Stomach (tissue), 19 donors: ENCODE measurements at places on chromosomes 4 and X. TPM values are rescaled to one million over a fixed set of nuclear protein-coding genes. Genes with fewer than 3 reads are reported as not detected.

GRCh38 chrX:135431886-135432285, 10.1 kb downstream of the SMIM10L2A start:
- no peak for DNase-seq

- DNase-seq, result no peak
Measured at GRCh38 chrX:252244-252956, 28.8 kb upstream of the PLCXD1 start.

DNA sequence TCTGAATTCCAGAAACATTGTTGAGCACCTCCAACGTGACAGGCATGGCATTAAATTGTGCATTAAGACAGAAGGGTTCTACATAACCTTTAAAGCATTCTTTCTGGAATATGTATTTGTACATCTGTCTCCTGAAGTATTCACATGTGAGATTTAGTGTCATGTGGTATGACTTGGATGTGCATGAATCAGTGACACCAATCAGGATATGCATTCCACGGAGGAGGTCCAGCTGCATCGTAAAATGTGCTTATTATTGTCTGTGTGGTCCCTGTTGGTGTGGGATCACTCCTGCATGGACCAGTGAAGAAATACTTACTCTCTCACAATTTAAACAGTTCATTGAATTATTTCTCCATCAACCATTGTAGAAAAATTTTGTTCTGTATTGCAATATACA, 149.0 kb downstream of the MID1 start:
- DNase-seq, result no peak

DNA sequence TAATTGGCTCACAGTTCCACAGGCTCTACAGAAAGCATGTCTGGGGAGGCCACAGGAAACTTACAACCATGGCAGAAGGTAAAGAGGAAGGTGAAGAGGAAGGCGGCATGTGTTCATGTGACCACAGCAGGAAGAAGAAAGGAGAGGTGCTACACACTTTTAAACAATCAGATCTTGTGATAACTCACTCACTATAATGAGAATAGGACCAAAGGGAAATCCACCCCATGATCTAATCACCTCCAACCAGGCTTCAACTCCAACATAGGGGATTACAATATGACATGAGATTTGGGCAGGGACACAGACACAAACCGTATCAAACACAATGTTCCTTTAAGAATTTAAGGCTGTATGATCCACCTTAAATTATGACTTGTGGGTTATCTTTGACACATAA, 10.5 kb upstream of the PGM2 start:
- no peak for DNase-seq

- DNase-seq, result no peak
Measured at GRCh38 chr4:52015366-52015765, 4.8 kb downstream of the LRRC66 start.

- DNase-seq, result no peak
Measured at GRCh38 chr4:169109035-169109675, 99.1 kb upstream of the CBR4 start.

GRCh38 chrX:2875798-2876399, 47.2 kb downstream of the GYG2 start:
- DNase-seq, result no peak

GRCh38 chr4:112511093-112511802, 4.7 kb downstream of the NEUROG2 start:
- peak; percentile 41 for DNase-seq

- DNase-seq, result no peak
Measured at GRCh38 chrX:40117715-40118285, 20.0 kb upstream of the BCOR start.

DNA sequence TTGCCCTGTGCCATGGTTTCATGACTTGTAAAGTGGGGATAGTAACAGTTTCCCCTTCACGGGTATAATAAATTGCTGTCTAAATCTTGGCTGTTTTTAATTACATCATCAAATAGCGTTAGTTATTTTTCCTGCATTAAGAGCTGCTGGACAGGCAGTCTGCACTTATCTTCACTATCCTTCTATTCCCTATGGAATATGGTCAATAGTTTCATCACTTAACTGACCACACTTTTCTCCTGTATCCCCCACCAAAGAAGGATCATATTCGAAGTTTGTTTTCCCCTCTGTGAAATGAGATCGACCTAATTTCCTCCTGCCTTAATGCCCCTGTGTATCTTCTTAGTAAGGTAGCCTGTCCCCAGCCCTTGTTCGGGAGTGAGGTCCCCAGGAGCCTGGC, 133.2 kb downstream of the SHROOM3 start:
- DNase-seq, result no peak

- DNase-seq, result no peak
Measured at GRCh38 chr4:187354740-187355139, 631.1 kb upstream of the FAT1 start.

DNA sequence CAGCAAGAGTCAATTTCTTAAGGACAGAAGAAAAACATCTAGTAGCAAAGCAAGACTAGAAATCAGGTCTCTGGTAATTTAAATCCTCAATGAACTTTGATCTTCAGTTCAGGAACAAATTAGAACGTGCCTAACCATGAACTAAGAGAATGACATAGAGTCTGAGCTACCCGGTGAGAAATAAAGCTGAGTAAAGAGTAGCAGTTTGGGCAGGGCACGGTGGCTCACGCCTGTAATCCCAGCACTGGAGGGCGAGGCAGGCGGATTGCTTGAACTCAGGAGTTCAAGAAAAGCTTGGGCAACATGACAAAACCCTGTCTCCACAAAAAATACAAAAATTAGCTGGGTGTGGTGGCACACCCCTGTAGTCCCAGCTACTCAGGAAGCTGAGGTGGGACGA, 37.7 kb downstream of the ACE2 start:
- peak; percentile 32 for DNase-seq

- DNase-seq, result peak; percentile 51
Measured at GRCh38 chr4:110164856-110165255, 33.6 kb downstream of the ELOVL6 start.

DNA sequence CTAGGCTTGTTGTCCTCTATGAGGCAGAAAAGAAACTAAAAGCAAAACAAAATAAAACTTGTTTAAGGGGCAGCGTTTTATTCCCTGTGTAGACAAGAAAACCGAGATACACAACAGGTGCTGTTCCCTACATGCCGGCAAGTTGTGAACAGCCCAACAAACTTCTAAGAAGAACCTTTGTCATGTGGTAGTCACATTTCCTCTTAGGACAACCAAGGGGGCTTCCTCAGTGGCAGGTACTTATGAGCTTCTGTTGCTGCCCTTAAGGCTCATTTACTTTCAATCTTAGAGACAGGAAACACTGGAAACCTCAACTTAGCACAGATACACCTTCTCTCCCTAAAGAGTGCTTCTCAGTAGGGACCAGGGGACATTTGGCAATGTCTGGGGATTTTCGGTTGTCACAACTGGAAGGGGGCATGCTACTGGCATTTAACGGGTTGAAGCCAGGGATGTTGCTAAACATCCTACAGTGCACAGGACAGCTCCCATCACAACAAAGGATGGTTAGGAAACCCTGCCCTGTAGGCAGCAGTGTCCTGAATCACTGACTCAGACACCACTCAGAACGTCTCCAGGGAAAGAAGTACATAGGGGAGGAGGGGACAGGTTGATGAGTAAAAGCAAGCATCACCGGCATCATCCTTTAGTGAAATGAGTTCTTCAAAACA, 111.0 kb downstream of the ASB9 start:
- no peak for DNase-seq

GRCh38 chrX:101693476-101693875, 33.8 kb upstream of the ARMCX2 start:
- DNase-seq, result no peak

GRCh38 chrX:40721489-40722106, 13.7 kb downstream of the MED14 start:
- DNase-seq, result no peak

DNA sequence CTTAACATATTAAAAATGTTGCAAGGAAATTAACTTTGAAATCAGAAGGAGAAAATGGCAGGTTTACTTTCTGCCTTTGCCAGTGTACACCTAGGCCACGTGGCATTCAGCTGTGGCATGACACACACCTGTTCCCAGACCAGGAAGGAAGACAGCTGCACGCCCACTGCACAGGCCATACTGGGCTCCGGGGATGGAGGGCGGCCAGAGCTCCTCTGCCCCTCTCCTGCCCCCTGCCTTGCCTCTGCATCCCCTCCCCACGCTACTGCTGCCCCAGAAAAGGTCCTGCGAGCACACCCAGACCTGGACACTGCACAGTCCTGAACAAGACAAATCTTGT, 68.4 kb downstream of the GATB start:
- peak; percentile 21 for DNase-seq

- peak; percentile 14 for DNase-seq
Measured at GRCh38 chrX:113868177-113868576, 715.7 kb upstream of the HTR2C start.

- DNase-seq, result no peak
Measured at GRCh38 chrX:20802036-20802435, 535.3 kb upstream of the RPS6KA3 start.

Gene XAGE1A
- not detected for polyA plus RNA-seq

Gene CYLC1
- not detected for polyA plus RNA-seq

Gene SMIM10
- 5.6 TPM for polyA plus RNA-seq

Gene MAP3K15
- 0.12 TPM for polyA plus RNA-seq

Gene SOX3
- polyA plus RNA-seq, result not detected

Gene CXCL9
- 0.46 TPM for polyA plus RNA-seq

Gene STAP1
- 1.1 TPM for polyA plus RNA-seq

Gene JCHAIN
- polyA plus RNA-seq, result 167 TPM

Gene SSX4
- polyA plus RNA-seq, result not detected

Gene SPCS3
- 23.0 TPM for polyA plus RNA-seq

Gene MAGIX
- 18.9 TPM for polyA plus RNA-seq

Gene TMEM31
- not detected for polyA plus RNA-seq

Gene FAM241A
- polyA plus RNA-seq, result 1.7 TPM
